CD4-positive, alpha-beta T cell treated with Interleukin-10 for 1 hour (primary cell): ENCODE measurements at places on chromosomes 12 and 14.
A peak's percentile ranks its signal among the peaks of the same experiment; 100 is the strongest.

DNA sequence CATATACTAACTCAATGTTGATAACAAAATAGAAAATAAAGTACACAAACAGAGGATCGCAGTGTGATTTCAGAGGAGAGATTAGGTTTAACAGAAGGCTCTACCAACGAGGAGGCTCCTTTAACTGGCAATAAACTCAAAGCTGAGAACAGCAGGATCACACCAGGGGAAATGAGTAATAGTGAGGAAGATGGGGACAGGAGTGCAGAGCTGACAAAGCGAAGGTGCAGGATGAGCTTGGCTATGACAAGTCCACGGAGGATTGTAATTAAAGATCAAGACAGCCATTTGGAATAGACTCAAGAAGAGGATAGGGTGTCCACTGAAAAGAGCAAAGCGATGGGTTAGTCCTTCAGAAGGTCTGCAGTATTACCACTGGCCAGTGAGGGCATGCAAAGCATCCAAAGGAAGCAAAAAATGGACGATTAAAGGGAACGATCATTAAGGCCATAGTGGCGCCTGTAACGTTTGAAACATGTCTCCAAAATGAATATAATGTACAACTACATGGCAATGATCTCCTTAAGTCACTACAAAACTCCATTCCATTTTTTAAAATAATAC lies 85.3 kb downstream of the GRIN2B start:
- DNase-seq, result no peak

DNA sequence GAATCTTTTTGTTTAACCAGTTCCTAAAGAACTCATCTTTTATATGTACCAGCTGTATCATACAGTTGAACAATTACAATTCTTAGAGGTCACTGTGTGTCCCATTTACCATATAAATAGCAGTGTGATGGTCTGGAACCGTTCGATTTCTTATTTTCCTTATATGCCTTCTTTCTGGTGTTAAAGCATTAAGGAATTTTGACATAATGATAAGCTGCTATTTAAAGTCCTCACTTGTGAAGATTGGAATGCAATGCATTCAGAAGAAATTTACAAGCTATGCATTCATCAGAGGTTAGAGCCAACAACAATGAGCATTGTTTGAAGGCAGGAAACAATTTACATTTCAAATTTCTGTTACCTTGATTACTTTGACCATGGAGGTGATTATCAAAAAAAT lies 80.0 kb upstream of the PRICKLE1 start:
- DNase-seq, result no peak

- no peak for DNase-seq
These were observed 34.7 kb downstream of the GPATCH2L start for GRCh38 chr14:76186308-76187027.

DNA sequence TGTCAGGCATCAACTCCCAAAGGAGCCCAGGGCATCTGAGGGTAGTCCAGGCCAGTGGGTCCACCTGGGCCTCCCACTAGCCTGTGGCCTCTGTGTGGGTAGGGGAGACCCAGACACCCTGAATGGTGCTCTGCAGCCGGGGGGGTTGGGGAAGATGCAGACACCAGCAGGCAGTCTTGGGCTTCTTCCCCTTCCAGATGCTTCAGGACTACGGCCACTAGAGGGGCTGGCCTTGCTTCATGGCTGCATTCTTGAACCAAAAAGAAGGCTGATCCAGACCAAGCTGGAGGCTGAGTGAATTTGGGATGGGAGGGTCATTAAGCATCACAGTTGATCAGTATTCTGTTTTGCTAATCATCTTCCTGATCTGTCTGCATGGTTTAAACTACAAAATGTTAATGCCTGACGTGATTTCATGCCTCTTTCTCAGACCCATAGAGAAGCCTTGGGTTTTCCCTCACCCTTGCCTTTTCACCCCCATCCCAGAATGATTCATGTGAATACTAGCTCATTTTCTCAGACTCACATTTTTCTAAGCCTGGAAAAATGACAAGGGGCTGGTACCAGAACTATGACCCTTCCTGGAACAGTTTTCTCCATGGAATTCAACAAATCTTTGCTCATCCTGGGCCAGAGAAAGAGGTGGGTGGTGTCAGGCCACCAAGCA lies 134.2 kb downstream of the NTF3 start:
- DNase-seq, result no peak

- DNase-seq, result no peak
These were observed 73.6 kb upstream of the REP15 start for GRCh38 chr12:27622436-27623195.

DNA sequence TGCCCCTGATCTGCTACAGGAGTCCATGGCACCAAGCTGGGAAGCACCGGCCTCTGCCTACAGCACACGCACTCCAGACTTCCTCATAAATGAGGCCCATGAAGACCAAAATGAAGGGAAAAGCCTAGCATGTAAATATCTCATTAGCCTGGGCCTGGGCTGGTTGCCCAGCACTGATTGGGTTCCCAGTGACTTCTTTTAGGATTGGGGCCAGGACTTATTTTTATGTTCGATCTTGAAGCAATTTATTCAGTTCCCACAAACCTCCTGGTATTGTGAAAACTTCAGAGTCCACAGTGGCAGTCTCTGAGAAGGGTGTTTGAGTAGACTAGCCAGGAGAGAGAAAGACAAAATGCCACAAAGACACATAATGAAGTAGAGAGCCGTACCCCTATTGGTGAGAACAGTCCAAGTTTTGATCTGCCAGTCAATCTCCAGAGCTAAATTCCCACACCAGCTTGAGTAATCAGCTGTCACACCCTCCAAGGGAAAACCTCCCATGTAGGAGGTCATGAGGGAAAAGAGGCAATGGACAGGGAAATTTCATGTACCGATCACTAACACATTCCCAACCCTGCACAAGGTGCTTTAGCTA lies 78.2 kb downstream of the PHLDA1 start:
- no peak for DNase-seq

DNA sequence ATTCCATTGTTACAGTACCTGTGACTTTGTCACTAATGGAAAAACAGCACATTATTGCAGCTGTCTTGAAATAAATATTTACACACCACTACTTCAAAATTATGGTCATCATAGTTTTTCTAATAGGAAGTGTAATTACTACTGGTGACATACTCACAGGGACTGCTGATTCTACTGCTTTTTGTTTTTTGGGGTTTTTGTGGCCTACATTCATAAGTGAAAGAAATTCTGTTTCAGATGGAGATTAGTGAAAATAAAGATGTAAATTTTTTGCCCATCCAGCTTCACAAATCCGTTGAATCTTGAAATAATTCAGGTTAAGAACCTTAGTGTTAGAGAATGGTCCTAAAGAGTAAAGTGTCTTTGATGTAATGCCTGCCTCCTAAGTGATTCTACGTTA lies 17.5 kb downstream of the KNTC1 start:
- DNase-seq, result no peak

GRCh38 chr14:57974896-57975295 lies 109.0 kb upstream of the SLC35F4 start:
- no peak for DNase-seq

GRCh38 chr14:30993071-30993470 lies 32.4 kb upstream of the AP4S1 start:
- no peak for DNase-seq

DNA sequence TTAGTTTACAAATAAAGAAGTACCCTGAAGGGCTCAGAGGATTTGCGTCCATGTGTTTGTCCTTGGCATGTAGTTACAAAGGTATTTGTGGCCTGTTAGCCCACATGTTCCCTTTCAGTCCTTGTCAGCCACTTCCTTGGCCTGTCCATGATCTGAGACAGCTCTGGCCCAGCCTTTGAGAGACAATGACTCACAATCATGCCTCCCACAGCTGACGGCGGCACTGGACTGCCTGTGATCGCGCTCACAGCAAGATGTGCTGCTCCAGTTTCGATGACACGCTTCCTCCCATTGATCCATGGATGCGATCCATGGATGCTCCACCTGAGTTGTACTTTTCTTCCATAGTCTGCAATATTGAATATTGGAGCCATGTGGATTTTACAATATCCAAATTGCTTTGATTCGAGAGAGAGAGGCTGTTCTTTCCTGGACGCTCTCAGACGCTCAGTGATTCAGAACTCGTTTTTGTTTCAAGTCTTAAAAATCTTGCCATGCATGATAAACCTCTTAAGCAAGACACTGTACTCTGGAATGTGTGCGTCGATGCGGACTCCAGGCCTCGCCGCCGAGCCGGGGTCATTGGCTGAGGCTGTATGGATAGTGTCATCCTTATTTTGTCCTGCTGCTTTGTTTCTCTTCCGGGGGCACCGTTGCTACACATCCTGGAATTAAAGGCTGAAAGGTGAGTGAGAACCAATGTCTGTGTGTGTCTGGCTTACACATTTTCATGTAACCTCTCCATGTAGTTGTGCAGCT lies 220.1 kb downstream of the GLT1D1 start:
- no peak for DNase-seq

GRCh38 chr14:95057851-95058250 lies 99.5 kb downstream of the DICER1 start:
- DNase-seq, result no peak

GRCh38 chr12:70330158-70330557 lies 35.9 kb upstream of the KCNMB4 start:
- DNase-seq, result no peak

GRCh38 chr14:75559451-75560222 lies 18.8 kb upstream of the FLVCR2 start:
- no peak for DNase-seq

GRCh38 chr14:64636208-64636979 lies 67.8 kb upstream of the PLEKHG3 start:
- peak; percentile 74 for DNase-seq

GRCh38 chr14:96635850-96636249 lies 133.7 kb downstream of the PAPOLA start:
- no peak for DNase-seq

GRCh38 chr14:50714450-50715073 lies 46.5 kb upstream of the SAV1 start:
- peak; percentile 28 for DNase-seq

GRCh38 chr12:77938301-77938700 lies 107.6 kb downstream of the NAV3 start:
- DNase-seq, result no peak
